ENCODE measurements at places on chromosomes 1 and 21.

GRCh38 chr1:19529664-19530063 is 44.3 kb upstream of the CAPZB start:
- DNase-seq: no peak

DNA sequence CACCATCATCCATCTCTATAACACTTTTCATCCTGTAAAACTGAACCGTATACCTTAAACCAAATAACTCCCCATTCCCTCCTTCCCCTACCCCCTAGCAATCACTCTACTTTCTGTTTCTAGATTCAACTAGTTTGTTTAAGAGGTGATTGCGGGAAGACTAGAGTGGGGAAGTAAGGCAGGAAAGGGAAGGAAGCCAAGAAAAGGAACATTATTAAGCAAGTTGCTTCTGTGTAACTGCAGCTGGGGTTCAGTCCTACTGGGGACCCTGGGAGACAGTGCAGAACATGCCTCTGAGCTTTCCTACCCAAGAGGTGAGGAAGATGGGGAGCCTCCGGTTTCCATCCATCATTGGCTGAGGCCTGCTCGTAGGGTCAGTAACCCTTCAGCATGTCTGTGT is 28.9 kb upstream of the H3-3A start:
- no peak for DNase-seq

GRCh38 chr1:101314244-101314643 is 77.4 kb downstream of the S1PR1 start:
- no peak for DNase-seq

DNA sequence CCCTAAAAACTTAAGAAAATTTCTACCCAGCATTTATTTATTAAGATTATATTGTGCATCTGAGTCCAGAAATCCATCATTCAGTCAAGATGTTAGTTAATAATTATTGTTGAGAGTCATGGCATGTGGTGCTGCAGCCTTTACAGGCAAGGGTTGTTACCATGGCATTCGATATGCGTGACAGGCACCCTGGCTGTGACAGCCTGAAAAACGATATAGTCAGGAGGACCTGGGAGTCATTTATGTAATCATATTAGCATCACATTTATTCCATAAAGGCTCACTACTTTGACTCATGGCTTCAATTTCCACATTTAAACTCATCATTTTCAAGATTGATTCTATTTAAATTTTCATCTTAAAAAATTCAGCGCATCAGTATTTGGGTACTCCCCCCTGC is 68.0 kb downstream of the CACHD1 start:
- no peak for DNase-seq

Measured in stimulated activated CD8-positive, alpha-beta memory T cell treated with anti-CD3 and anti-CD28 coated beads, Interleukin-7, amount 100 ng/mL, for 1 hour (primary cell).